ENCODE measurements at places on chromosomes 2 and 18.
A peak's percentile ranks its signal among the peaks of the same experiment; 100 is the strongest.

DNA sequence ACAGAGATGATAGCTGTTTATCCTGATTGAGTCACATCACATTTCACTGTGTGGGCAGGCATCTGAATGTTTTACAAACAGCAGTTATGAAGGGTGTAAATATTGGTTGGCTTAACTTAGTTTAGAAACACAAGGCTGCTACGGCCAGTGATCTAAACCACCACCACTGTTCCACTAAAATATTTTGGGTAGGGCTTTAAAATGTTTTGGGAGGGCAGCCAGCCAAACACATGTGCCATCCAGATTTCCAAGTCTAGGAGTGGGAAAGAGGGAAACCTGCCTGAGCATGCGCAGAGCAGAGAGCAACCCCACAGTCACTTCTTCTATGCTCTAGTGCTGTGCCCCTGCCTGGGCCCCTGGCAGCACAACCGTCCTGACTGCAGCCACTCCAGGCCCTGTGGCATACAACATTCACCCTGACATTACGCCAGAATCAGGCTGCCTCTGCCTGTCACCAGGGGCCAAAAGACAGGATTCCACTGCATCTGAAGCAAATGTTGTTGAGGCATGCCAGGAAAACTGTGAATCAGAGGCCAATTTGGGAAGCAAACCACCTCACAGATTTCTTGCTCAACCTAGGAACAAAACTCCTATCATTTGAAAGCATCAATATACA lies 74.8 kb upstream of the COL5A2 start:
- peak; percentile 76 for DNase-seq

DNA sequence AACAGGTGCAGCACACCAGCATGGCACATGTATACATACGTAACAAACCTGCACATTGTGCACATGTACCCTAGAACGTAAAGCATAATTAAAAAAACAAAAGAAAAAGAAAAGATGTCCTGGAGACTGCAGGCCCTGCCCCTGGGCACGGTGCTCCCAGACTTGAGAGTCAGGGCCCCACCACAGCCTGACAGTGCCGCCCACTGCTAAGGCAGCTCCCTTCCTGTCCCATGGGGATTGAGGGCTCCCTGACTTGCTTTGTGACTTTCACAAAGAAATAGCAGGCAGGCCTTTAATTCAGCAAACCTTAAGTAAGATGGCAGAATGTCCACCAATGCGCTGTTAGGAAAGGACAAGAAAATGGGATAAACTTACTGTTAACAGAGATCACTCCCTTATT lies 116.8 kb downstream of the NDUFA10 start:
- no peak for DNase-seq

GRCh38 chr2:38601463-38602135 lies 1.1 kb downstream of the HNRNPLL start:
- no peak for DNase-seq

DNA sequence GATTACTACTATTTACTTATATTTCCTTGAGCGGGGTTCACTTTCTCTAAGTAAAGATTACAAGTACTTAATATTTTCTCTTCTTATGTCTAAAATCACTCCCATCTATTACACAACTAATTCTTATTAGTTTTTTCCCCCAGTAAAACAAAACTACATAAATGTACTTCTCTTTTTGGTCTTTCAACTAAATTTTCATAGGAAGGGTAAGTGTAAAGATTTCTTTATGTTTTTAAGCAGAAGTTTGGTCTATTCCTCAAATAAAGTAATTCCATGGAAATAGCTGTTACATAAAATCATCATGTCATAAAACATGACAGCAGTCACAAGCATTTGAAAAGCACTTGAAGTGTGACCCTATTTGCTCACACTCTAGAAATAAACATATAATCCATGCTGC lies 249.0 kb downstream of the ZEB2 start:
- DNase-seq = no peak

DNA sequence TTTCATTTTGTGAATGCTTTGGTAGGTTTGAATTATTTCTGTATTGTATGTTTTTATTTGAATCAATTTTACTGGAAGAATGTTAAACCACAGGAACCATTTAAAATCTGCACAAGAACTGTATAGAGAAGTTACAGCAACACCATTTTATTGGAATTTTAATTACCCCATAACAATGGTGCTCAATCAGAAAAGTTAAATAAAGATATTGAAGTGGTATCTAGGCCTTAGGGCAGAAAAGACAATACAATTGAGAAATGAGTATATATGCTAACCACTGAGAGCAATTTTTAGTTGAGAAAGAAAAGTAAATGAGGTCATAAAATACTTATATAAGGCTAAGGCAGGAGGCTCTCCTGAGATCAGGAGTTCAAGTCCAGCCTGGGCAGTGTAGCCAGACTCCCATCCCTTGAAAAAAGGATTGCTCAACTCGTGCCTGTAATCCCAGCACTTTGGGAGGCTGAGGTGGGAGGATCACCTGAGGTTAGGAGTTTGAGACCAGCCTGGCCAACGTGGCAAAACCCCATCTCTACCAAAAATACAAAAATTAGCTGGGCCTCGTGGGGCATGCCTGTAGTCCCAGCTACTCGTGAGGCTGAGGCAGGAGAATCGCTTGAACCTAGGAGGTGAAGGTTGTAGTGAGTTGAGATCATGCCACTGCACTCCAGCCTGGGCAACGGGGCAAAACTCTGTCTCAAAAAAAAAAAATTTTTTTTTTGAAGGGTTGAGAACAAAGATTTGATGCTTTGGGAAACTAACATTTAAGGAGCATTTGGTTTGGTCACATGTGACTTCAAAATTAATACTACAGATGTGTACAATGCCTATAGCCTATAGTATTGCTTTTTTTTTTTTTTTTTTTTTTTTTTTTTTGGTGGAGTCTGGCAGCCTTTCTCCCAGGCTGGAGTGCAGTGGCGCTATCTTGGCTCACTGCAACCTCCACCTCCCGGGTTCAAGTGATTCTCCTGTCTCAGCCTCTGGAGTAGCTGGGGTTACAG lies 212.9 kb upstream of the STON1 start:
- DNase-seq = no peak

DNA sequence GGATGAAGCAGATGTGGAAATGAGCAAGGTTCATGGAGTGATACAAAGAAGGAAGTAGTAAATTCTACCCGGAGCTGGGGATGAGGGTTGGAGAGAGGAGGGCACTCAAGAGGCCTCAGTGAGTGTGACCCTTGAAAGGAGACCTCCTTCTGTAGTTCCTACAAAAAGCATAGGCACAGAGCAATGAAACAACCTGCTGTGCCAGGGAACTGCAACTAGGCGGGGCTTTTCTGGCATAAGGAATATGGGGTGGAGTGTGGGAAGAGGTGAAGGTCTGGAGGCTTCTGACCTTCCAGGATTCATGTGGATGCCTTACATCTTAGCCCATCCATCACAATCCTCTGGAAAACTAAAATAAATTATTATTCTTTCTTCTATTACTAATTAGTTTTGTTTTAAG lies 25.5 kb upstream of the PGAP1 start:
- no peak for DNase-seq

DNA sequence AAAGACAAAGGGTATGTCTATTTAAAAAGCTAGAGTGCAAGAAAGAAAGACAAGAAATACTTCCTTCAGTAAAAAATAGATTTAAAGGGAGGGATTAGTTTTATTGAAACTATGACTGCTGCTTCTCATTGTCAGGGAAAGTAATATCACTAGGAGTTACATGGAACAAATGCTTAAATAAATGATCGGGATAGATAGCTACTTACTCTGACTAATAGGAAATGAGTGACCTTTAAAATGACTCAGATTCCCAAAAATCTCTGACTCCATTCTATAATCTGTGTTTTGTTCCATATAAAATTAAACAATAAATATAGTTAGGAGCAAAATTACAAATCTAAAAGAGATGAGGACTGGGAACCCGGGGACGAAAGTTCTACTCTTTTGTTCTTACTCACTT lies 669.3 kb downstream of the NR4A2 start:
- no peak for DNase-seq

GRCh38 chr2:216463148-216463547 lies 35.5 kb upstream of the RPL37A start:
- DNase-seq = no peak

GRCh38 chr2:68388772-68389171 lies 23.7 kb downstream of the PLEK start:
- no peak for DNase-seq

GRCh38 chr2:234203135-234203984 lies 152.9 kb downstream of the SPP2 start:
- DNase-seq = peak; percentile 42

GRCh38 chr2:157895531-157895930 lies 19.4 kb upstream of the ACVR1 start:
- DNase-seq = no peak

- no peak for DNase-seq
These were observed 9.2 kb upstream of the GALNT3 start for GRCh38 chr2:165803123-165803760.

DNA sequence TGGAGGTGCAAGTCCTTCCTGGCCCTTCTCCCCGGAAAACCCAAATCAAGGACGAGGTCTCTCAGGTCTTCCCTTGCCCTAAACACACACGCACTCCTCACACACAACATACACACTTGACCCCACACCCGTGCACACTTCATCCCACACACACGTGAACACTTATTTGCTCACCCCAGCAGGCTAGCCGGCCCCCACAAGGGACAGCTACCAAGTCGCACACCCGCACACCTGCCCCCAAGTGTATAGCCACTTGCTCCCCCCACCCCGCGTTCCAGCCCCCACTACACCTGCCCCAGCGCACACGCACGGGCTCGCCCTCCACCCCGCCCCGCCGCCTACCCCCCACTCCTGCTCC lies 359 bp downstream of the TGFBRAP1 start:
- DNase-seq = no peak

DNA sequence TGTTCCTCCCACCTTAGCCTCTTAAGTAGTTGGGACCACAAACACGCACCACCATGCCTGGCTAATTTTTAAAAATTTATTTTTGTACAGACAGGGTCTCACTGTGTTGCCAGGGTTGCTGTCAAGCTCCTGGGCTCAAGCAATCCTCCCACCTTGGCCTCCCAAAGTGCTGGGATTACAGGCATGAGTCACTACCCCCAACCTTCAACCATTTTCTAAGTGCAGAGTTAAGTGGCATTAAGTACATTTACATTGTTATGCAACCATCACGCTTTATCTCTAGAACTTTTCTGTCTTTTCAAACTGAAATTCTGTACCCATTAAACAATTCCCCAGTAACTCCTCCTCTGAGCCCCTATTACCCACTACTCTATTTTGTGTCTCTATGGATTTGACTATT lies 45.9 kb upstream of the AFF3 start:
- DNase-seq = no peak

GRCh38 chr2:114009205-114009944 lies 119.5 kb downstream of the ACTR3 start:
- no peak for DNase-seq

GRCh38 chr2:66509326-66509811 lies 74.4 kb downstream of the MEIS1 start:
- DNase-seq = no peak

GRCh38 chr2:108323619-108324018 lies 34.9 kb downstream of the SULT1C2 start:
- DNase-seq = no peak

- DNase-seq = no peak
These were observed 37.7 kb downstream of the PIK3C3 start for GRCh38 chr18:41992703-41993102.

- DNase-seq = no peak
These were observed 54.8 kb downstream of the CAVIN2 start for GRCh38 chr2:191791953-191792560.
